ENCODE measurements at places on chromosomes 2 and 18.
A peak's percentile ranks its signal among the peaks of the same experiment; 100 is the strongest.

DNA sequence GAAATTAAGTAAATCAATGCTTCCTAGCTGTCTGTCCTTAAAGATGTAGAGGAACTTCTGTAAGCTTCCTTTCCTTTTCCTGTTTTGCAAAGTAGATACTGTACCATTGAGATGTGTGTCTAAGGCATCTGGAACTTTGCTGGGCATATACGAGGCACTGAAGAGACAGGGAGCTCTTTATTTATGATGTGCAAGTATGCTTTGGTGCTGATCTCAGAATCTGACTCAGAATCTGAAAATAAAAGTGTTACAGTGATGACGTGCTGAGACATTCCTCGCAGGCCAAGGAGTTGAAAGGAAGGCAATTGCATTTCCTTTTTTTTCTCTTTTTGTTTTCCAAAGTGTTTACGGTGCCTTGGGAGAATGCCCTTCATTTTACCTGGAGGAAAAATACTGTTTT is 230.9 kb upstream of the RGPD4 start:
- DNase-seq = no peak

DNA sequence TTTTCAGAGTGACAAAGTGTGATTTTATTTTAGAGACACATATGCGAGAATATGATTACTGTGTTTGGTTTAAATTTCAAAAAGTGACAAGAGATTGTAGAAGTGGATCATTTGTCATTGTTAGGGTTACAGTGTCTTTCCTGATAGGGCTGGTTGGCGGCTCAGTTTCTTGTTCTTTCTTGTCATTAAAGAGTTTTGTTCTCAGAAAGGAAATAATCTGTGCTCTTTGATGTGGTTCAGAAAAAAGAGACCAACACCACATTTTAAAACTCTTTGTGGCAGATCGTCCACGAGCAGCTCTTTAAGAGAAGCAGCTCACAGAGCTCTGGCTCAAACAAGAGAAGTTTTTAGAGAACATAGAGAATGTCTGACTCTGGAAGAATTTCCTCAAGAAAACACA is 45.6 kb upstream of the ZNF532 start:
- no peak for DNase-seq

- peak; percentile 70 for DNase-seq
Measured at GRCh38 chr2:230797515-230798495, 66.9 kb upstream of the ITM2C start.

DNA sequence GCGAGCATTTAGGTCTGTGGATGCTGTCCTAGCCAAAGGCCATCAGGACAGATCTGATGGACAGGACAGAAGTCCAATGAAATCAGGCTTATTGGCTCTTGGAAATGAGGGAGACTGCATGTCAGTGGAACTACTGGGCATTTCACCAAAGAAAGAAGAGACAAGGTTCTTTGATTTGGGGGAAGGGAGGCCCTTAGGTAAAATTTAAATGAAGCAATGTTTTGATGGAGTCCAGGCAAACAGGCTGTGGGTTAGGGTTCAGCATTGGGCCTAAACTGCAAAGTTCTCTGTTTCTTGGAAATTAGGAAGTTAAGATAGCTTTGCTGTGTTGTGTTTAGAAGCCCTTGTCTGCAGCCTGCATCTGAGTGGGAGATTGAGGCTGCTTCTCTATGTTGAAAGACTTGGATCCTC is 31.6 kb upstream of the RNF149 start:
- DNase-seq = peak; percentile 73

GRCh38 chr2:152339556-152340286 is 4.7 kb downstream of the FMNL2 start:
- no peak for DNase-seq
